ENCODE measurements at places on chromosomes 3 and 15.

DNA sequence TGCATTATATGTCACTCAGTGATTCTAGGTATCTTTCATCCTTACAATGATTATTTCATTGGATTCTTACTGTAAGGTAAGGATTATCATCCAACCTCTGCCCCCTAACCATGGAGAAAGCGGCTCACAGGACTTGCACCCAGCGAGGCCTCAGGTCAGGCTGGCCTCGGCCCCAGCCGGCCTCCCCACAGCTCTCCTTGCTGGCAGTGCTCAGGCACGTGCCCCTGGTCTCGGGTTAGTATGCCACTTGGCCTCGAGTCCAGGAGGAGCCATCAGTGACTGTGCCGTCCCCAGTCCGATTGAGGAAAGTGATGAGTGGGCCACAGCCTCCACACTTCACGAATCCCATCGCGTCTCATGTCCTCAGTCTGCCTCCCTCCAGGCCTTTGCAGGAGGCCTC lies 35.7 kb upstream of the GABRG3 start:
- no peak for DNase-seq

GRCh38 chr3:70333080-70333479 lies 20.6 kb upstream of the MDFIC2 start:
- no peak for DNase-seq

DNA sequence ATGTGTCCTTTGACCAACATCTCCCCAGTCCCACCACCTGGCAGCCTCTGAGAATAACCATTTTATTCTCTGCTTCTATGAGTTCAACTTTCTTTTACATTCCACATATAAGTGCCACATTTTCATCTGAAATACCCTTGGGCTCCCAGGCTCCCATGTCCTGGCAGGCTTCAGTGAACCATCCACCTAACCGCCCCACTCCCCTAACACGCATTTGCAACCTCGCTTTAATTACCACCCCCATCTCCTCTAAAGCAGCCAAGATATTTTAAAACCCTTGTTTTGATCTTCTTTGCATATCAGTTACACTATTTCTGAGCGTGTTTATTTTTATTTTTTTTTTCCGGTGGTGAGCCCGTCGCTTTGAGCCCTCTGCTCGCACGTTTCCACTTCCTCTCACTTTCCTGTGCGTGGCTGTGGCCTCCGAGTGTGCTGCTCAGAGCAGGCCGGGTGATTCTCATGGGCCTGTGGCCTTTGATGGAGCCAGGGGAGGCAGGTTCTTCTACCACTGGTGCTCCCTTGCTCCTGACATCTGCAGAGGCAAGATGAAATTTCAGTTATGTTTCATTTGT lies 195.4 kb upstream of the LPP start:
- no peak for DNase-seq

GRCh38 chr3:11045536-11045935 lies 53.0 kb downstream of the SLC6A1 start:
- DNase-seq = no peak

DNA sequence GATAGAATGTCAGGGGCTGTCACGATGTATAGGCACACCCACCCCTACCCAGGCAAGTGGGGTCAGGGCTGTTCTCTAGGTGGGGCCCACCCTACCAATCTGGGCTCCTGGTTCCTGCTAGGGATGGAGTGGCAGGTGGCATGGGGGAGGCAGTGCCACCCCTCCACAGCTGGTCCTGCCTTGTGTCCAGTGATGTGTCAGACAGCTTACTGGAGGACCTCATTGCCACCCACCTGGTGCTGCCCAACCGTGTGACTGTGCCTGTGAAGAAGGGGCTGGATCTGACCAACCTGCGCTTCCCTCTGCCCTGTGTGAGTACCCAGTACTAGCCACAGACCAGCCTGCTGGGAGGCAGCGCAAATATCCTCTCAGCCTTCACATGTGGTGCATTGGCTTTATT lies 27.5 kb downstream of the ESYT3 start:
- no peak for DNase-seq

- no peak for DNase-seq
Observed at GRCh38 chr3:170096342-170096741, 58.5 kb downstream of the GPR160 start.

DNA sequence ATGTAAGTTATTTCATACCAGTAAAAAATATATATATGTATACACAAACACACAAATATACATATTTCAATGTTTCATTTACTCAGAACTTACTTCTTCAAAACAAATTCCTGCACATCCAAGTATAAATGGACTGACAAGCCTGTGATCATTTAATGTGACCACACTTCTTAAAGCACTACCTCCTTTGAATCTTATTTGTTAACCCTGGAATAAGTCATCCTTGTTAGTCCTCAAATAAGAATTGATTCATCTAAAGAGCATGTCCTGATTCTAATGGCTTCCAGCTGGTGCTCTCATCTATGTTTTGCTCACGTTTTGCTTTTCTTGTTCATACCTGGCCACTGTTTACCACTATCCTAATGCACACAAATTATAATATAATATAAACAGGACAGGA lies 103.9 kb upstream of the UBP1 start:
- DNase-seq = no peak

- no peak for DNase-seq
Observed at GRCh38 chr3:175270198-175270837, 411.2 kb downstream of the NAALADL2 start.

- no peak for DNase-seq
Observed at GRCh38 chr15:34043391-34043790, 4.4 kb upstream of the AVEN start.

DNA sequence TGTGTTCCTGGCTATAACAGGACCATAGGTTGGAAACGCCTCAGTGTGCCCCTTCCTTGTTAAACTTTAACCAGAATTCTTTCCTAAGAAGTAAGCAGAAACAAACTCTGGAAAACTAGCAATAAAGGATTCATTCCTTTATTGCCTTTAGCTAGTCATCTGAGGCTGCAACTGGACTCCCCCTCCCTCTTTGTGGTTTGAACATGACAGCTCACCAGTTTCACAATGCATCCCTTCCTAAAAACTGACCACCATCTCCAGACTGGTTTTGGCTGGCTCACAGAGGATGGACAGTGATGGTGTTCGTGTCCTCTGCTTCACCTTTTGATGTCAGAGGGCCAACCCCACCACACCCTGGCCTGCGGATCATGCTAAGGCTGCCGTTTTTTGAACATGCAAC lies 27.9 kb upstream of the TGFBR2 start:
- DNase-seq = peak; percentile 76

DNA sequence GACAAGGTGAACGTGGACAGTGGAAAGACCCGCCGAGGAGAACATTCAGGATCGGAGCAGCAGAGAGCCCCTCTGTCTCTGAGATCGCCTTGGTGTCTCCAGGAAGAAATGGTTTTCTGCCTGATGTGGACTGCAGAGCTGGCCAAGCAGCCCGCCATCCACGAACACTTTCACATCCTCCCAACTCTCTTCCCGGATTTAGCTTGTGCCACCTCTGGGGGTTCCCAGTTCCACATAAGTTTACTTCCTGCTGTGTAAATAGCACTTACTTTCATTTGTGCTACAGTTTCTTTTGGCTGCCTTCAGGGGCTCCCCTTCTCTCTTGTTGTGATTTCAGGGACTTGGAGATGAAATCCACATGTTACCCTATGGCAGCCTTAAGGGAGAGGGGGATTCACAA lies 48.4 kb downstream of the SEMA5B start:
- no peak for DNase-seq

DNA sequence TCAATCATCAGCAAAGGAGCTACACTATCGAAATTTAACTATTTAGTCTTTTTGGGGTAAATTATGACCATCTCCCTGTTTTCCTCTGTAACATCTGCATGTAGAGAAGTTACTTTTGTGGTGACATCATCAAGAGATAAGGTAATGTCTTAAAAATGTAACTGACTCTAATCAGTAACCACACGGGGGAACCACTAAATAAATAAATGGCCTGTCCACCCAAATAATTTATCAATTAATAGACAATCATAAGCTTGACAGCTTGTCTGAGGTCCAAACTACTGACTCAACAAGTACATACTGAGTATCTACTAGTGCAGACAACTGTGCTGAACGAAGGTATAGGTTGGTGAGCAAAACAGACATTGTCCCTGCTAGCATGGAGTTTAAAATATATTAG lies 219.3 kb downstream of the SLC9A9 start:
- no peak for DNase-seq

GRCh38 chr3:160449636-160450598 lies at the start of gene TRIM59:
TRIM59 (minus strand) TSS chr3:160449786; CDS start chr3:160439183, 10,603 bp downstream.
- peak; percentile 73 for DNase-seq

GRCh38 chr3:158384019-158384418 lies 187.0 kb upstream of the MLF1 start:
- no peak for DNase-seq

GRCh38 chr15:26103002-26103404 lies 239.9 kb upstream of the ATP10A start:
- no peak for DNase-seq

GRCh38 chr15:25051399-25052154 lies 96.8 kb downstream of the SNRPN start:
- DNase-seq = no peak

- DNase-seq = peak; percentile 82
Observed at GRCh38 chr3:186021673-186022362, 84.0 kb upstream of the TRA2B start.

GRCh38 chr15:66184936-66185790 lies 68.4 kb downstream of the MEGF11 start:
- DNase-seq = no peak

DNA sequence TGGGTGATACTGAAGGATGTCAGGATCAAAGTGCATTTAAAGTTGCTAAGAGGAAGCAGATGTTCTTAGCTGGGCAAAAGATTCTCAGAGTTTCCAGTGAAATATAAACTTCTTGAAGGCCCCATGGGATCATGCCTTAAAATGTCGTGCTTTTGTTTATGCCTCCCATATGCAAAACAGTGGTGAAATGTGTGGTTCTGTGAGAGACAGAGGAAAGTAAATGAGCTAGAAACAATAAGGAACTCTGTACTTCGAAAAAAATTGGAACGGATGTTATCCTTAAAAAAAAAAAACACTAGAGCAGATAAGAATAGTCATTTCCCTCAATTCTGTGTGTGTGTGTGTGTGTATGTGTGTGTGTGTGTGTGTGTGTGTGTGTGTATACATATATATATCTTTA lies 497.0 kb upstream of the TBL1XR1 start:
- no peak for DNase-seq

DNA sequence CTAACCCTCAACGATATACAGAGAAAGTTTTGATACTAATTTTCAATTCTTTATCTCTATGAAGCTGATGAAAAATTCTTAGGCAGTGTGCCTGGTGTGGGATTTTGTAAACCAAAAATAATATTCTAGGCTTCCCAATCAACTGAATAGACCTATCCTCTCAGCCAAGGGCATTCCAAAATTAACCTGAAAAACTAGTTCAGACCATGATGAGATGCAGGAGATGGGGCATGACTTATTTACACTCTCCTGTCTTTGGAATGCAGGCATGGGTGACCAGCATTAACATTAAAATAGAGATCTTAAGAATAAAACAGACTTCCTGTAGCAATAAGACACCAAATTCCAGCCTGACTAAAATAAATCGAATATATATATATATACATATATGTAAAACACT lies 7.8 kb upstream of the LPCAT4 start:
- no peak for DNase-seq

GRCh38 chr3:37823189-37823588 lies 38.5 kb upstream of the CTDSPL start:
- no peak for DNase-seq

DNA sequence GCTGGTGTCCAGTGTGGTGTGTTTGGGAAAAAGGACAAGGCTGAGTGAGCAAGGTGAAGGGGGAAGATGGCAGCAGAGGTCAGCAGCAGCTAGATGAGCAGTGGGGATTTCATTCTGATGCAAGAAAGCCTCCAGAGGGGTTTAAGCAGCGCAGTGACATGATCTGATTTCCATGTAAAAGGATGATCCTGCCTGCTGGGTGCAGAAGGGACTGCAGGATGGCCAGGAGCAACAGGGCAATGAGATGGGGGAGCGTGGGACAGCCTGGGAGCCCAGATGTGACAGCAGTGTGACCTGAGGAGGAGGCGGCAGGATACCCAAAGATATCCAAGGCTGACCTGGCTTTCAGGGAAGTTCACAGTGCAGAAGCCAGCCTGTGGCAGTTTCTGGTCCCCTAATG lies 6.1 kb downstream of the WNT7A start:
- no peak for DNase-seq

DNA sequence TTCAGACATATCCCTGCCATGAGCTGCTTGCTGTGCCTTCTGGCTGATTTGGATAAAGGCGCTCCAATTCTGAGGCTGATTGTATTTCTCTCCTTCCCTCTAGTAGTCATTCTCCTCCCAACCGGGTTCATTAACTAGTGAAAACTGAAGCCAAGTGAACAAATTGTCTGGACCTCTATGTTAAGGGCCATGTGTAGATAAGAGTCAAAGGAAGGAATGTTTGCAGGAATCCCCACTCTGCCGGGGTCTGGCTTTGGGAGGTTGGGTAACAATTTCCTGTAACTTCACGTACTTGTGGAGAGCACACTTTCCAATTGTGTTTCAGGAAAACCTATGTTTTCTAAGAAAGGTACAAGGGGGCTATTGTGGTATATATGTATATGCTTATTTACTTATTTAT lies 38.2 kb upstream of the SUCLG2 start:
- no peak for DNase-seq

DNA sequence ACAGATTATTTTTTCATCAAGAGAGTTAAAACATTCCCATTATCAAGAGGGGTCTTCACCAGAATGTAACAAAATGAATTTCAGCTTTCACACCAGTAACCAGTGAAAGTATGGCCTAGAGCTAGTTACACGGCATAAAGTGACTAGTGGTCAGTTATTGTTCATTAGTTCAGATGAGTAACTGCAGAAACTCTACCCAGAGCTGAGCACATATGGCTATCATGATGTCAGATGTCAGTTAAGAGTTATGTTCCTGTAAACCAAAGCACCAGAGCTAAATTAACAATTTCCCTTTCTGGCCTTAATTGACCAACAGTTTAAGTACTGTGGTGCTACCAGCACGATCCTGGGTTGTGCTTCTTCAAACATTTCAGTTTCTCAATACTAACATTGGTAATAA lies 6.6 kb upstream of the MRPS25 start:
- DNase-seq = no peak

DNA sequence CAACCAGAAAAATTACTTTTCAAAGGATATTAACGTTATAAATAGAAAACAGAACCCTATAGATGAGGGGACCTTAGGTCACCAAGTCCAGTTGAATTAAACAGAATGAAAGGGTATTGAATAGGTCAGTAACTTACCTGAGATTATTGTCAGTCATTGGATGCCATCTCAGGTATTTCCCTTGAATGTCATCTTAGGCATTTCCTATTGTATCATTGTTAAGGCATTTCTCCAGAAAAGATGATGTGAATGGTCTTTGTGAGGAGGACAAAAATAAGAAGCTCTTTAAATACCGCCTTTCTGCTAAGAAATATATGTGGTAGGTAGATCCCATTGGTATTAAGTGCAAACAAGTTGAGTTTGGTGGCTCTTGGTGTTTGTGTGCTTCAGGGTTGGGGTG lies 55.6 kb downstream of the CHD2 start:
- no peak for DNase-seq

- peak; percentile 46 for DNase-seq
Observed at GRCh38 chr15:101795455-101795854, 7.9 kb upstream of the OR4F6 start.

- no peak for DNase-seq
Observed at GRCh38 chr15:77528968-77529319, 103.8 kb downstream of the LINGO1 start.

- DNase-seq = no peak
Observed at GRCh38 chr3:114223143-114223542, 14.2 kb downstream of the ZNF80 start.

- no peak for DNase-seq
Observed at GRCh38 chr3:61610316-61610715, 48.9 kb downstream of the PTPRG start.
